Stimulated activated CD4-positive, alpha-beta T cell treated with anti-CD3 and anti-CD28 coated beads, Interleukin-4, amount 100 ng/mL, for 1 hour (primary cell): ENCODE measurements at places on chromosomes 2 and 18.

DNA sequence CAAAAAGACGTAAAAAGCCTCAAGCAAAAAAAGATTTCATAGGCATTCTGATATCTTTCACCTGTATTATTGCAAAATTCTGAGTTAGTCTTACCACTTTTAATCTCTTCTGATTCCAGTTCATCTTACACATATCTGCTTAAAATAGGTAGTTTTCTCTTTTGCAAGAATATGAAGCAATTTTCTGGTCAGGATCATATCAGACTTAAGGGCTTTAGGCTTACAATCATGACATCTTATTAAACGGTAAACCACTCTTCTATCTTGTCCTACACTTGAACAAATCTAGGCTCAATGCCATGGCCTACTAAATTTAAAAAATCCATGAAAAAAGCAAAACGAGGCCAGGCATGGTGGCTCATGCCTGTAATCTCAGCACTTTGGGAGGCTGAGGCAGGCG, 50.1 kb upstream of the GAREM1 start:
- no peak for DNase-seq

DNA sequence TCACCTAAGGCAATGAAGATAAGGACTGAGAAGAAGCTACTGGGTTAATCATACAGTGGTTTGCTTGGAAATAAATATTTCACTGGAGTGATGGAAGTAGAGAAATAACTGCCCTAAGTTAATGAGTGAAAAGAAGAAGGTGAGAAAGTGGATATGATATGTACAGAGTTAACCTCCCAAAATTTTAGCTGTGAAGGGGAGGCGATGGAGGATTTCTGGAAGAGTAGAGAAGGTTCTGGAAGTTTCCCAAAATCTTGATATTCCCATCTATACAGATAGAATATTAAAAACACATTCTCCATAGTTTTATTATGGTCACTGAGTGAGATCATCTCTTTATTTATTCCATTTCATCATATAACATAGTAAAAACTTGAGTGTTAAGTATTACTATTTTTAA, 296.6 kb upstream of the RGPD4 start:
- no peak for DNase-seq

GRCh38 chr2:203706403-203706802, at the start of gene CD28:
CD28 (plus strand) TSS chr2:203706639; CDS start chr2:203706697, 58 bp downstream.
- peak; percentile 77 for DNase-seq

GRCh38 chr2:28377195-28377816, 15.4 kb upstream of the FOSL2 start:
- no peak for DNase-seq
